ENCODE measurements at places on chromosomes 11 and 22.

DNA sequence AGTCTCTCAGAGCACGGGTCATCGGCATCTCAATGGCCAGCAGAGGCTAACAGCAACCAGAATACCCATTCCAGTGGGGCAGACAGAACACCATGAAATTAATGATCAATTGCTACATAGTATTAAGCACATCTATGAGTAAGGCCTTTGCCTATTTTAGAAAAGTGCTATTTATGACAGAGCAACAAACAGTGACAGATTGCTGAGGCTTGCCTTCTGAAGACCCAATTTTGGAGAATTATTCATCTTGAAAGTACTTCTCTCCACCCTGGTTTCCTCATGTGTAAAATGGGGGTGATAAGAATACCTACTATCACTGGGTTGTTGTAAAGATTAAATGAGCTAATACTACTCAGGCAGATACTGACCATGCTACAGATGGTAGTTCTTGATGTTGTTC lies 232.7 kb downstream of the TENM4 start:
- DNase-seq: no peak

DNA sequence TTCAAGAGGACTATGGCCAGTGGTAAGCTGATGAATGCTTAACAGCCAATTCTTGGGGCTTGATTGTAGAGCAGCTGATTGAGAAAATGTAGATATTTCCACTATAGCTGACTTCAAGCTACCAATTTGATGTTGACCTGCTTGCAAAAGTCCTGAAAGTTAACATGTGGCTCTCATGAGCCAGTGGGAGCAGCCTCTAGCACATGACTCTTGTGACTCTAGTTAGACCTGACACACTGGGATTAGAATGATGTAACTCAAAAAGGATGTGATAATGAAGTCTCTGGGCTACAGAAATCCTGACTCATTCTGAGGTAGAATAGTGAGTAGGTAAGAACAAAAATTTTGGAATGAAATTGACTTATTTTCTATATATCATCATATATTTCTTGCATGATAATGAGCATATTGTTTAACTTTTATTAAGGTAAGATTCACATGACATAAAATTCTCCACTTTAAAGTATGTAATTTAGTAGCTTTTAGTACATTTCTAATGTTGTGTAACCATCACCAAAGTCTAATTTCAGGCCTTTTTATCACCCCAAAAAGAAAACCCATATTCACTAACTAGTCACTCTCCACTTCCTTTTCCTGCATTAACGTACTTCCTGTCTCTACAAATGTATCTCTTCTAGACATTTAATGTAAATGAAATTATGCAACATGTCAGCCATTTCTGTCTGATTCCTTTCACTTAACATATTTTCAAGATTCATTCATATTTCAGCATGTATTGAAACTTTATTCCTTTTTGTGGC lies 16.1 kb upstream of the OR52H1 start:
- DNase-seq: no peak

- DNase-seq: no peak
These were observed 442.7 kb downstream of the MIAT start for GRCh38 chr22:27099946-27100722.

- no peak for DNase-seq
These were observed 87.3 kb downstream of the GAB2 start for GRCh38 chr11:78330361-78330760.

- DNase-seq: no peak
These were observed 20.2 kb downstream of the PPFIBP2 start for GRCh38 chr11:7534042-7534378.

DNA sequence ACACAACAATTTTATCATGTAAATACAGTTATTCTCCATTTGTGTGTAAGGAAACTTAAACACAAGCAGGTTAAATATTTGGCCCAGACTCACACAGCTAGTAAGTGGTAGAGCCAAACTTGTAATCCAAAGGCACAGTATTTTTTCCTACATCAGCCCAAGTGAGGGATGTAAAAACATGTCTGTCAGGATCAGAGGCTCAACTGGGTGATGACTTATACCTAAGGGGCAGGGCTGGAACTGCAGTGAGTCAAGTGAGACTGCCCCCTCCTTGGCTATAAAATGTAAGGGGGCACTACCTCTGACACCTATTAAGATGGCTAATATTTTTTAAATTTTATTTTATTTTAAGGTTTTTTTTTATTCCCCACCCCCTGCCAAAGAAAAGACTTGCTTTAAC lies 82.6 kb downstream of the APIP start:
- no peak for DNase-seq

DNA sequence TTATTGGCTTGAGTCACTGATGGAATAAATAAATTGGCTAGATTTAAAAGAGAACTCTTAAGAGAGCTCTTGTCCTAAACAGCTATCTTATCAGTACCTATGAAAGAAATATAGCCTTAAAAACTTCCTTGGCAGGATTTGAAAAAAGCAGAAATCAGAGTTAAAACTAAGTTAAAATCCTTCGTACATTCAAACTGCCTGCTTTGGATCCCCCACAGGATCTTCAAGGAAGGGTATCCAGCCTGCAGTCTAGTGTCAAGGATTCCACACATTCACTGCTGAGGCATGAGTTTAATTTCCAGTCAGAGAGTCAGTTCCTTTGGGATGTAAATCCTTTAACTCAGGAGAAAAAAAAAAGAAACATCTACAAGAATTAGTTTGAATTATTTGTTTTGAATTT lies 242.9 kb upstream of the UBASH3B start:
- DNase-seq: no peak

GRCh38 chr11:72136684-72137262 lies 1.2 kb downstream of the FOLR3 start:
- DNase-seq: no peak

DNA sequence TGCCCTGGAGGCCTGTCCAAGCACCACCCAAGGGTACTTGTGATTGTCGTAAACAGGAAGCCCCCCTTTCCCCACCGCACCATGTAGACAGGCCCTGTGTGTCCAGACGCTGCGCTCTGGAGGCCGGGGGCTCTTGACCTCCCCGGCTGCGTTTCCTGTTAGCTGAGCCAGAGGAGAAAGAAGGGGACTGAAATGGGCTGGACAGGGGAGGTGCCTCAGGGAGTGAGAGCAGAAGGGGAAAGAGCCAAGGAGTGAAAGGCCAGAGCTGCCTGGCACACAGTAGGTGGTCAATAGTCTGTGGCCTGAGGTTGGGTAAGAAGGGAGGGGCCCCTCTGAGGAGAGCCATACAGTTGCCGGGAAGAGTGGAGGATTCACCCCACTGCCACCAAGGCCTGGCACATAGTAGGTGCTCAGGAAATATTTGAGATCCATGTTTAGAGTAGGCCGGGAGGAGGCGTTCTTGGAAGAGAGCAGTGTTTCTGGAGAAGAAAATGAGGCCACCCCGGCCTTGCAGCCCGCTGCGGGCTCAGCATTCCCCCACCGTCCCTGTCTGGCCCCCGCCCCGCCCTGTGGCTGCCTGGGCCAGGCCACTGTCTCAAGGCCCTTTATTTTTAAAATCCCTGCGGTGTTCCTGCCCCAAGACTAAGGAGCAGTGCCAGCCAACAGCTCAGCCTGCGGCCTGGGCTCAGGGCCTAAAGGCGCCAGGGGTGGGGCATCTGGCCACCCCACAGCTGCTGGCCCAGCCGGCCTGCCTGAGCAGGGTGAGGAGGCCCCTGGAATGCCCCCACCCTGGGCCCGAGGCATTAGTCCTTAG lies 13.6 kb upstream of the CDC42EP1 start:
- DNase-seq: no peak

Data from NCI-H69 (cell line).